CD4-positive, alpha-beta T cell treated with Interleukin-4 for 4 hours (primary cell): ENCODE measurements at places on chromosomes 13 and 19.

- DNase-seq: no peak
These were observed 249.4 kb downstream of the PCCA start for GRCh38 chr13:100338275-100338674.

GRCh38 chr19:1453525-1454364 lies 3.8 kb downstream of the APC2 start:
- DNase-seq: no peak

DNA sequence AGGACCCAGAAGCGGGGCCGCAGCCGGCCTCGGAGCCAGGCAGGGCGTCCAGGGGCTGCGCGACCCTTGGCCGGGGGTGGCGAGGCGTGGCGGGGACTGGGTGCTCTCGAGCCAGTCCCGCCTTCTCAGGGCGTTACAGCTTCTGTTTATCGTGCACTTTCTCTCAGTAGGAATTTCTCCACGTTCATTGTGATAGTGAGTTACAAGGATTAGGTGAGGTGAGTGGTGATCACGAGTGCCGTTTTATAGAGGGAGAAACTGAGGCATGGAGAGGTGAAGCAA lies 600 bp downstream of the AP1M1 start:
- DNase-seq: no peak

DNA sequence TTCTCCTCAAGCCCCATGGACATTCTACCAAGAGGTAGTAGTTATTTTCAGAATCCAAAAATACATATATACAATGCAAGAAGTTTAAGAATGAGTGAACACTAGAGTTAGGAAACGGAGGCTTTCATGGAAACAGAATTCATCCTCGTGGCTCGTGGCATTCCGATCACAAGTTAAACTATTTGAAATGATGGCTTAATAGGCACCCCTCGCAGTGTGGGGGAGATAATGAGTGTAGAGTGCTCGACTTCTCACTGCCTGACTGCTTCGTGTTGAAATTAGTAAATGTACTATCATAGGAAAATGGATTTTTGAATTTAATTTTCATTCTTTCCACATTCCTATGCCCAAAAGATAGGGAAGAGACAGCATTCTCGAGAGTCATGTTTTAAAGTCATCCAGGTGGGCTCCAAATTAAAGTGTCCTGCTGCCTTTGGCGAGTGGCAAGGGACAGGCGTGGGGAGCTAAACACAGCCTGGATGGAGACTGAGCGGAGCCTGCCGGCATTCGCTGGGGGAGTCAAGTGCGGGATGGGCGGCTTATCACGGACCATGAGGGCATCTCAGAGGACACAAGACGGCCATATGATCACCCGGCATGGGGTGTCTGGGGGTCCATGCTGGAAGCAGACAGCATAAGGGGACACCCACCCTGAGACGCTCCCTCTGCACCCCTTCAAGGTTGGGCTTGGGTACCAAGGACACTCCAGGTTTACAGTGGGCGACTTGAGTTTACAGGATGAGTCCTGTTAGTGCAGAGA lies 165.2 kb downstream of the TEX29 start:
- no peak for DNase-seq

- no peak for DNase-seq
These were observed 1.5 kb downstream of the GPR18 start for GRCh38 chr13:99256709-99257108.

GRCh38 chr19:16571283-16571682 lies 932 bp downstream of the SLC35E1 start:
- no peak for DNase-seq

DNA sequence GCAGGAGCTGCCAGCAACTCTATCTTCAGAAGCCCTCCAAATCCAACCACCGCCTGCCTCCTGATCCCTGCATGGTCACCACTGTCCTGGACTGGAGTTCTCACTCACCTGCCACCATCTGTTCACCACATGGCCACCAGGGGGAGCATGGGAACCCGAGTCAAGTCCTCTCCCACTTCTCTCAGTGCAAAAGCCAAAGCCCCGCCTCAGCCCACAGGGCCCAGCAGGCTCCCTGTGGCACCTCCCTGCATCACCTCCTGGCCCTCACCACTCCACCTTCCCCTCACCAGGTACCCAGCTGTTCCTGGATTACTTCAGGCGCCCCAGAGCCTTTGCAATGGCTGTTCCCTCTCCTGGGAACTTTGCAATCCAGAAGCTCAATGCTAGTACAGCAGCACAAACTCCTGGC lies 5.3 kb downstream of the DHPS start:
- peak; percentile 74 for DNase-seq

DNA sequence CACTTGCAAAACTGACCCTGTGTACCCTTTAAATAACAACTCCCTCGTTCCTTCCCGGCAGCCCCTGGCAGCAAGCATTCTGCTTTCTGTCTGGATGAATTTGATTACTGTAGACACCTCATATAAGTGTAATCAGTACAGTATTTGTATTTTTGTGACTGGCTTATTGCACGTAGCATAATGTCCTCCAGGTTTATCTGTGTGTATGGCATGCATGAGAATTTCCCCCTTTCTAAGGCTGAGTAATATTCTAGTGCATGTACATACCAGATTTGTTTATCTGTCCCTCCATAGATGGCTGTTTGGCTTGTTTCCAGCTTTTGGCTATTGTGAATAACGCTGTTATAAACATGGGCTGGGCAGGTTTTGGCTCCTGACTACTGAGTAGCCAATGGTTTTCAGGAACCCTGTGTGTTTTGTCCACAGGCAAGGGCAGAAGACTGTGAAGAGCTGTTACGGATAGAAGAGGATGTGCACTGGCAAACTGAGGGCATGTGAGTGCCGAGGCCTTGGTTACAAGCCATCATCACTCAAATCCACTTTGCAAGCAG lies 98.0 kb downstream of the ESD start:
- DNase-seq: no peak

DNA sequence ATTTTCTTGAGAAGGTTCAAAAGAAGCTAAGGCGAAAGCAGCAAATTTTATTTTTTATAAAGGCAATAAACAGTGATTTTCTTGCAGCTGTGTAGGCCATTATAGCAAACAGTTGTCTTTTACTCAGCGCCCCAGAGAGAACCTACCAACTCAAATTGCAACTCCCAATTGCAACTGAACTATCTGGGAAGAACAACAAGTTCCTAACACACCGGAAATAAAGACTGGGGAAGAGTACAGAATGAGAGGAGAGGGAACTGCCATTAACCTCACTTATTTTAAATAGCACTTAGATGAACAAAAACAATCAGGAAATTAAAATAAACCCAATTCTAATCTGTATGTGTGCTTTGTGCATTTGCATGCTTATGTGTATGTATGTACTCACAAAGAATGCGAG lies 171.1 kb downstream of the KCTD12 start:
- no peak for DNase-seq

DNA sequence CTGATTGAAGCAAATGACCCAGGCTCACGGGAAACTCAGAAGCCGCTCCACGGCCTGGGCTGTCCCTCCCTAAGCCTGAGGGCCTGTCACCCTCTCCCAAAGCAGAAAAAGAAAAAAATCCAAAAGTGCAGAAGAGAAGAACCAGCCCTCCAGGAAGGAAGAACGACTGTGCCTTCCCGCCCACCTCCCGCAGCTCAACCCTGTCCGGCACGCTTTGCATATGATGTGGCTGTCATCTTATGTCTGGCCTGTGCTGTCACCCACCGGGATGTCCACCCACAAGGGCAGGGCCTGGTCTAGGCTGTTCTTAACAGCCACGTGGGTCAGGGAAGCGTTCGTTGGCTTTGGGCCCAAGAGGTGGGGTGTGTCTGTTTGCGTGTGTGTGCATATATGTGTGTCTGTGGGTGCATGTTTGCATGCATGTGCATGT lies 13.7 kb downstream of the ZBTB7A start:
- DNase-seq: no peak

DNA sequence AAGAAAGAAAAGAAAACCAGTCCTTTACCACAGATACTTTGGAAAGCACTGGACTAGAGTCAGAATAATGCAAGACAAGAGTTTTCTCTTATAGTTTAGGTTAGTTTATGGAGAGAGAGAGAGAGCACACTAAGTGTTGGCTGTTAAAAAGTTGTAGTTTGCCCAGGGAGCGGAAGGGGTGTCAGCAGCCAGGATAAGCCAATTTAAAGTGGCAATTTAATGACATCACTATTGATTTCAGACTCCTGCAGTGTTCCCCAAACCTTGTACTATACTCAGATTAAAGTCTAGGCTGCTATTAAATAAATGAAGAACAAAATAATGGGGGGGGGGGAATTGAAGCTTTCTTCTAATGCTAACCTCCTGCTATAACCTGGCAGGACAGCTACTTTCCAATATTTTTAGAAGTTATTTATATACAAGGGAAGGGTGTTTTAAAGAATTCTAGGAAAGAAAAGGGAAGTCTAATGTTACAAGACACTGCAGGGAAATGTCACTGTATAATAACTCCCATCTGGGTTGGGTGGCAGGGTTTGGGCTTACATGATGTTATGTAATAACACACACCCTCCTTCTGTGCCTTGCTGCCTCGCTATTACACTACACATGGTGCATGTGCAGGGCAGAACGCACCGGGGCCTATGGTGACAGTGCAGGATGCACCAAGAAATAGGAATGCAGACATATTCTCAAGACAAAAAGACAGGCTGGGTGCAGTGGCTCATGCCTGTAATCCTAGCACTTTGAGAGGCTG lies 19.9 kb downstream of the TPT1 start:
- no peak for DNase-seq

DNA sequence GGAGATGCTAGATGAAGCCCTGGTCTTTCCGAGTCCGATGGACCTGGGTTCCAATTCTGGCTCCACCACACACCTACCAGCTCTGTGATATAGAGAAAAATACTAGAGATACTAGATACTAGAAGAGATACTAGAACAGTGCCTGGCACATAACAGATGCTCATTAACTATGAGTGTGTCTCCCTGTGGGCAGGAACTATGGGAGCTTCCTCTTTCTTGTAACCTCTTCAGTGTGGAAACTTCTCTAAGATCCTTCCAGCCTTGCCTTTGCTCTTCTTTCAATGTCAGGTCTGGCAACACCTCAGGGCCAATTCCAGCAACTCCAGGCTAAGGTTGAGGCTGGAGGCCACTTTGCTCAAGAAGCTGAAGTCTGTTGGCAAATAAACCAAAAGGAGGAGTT lies 143.9 kb downstream of the KATNAL1 start:
- DNase-seq: no peak

GRCh38 chr13:20353973-20354372 lies 121.9 kb upstream of the GJB6 start:
- no peak for DNase-seq

- DNase-seq: peak; percentile 73
These were observed 3.5 kb downstream of the YJEFN3 start for GRCh38 chr19:19531951-19532805.

- DNase-seq: peak; percentile 49
These were observed 9.1 kb upstream of the LILRB5 start for GRCh38 chr19:54266133-54266532.

GRCh38 chr19:27774337-27774736 lies 1438.6 kb downstream of the UQCRFS1 start:
- DNase-seq: no peak
